ENCODE measurements at places on chromosomes 3 and 15.
A peak's percentile ranks its signal among the peaks of the same experiment; 100 is the strongest.

GRCh38 chr3:192054881-192055280 is 593.9 kb downstream of the PYDC2 start:
- ATAC-seq, result no peak

DNA sequence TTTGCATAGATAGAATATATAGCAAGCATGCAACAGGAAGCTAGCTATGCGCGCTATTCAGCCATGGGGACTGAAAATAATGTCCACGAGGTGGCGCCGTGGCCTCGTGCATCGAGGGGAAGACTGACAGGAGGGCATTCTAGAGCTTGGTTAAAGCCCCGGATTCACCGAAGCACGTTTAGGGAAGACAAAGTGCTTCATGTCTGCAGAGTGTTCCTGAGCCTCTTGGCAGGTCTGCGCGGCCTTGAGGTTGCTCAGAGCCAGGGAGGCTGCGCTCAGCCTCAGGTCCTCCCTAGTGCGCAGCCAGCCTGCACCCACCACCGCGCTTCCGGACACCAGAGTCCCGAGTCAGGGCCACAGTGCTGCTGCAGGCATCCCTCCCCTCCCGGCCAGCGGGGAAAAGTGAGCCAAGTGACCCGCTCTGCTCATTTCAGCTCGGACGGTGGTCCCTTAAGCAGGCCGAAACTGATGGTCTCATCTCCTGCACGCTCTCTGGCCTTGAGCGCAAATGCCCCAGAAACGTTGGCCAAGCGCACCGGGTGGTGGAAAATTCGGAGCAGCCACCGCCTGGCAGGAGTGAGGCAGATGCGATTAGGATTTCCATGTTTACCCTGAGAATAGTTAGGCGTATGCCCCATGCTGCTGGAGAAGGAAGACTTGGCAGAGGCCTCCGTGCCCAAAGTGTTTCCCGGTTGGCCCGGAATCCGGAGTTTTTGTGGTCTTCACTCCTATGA is 24.8 kb downstream of the GABRA5 start:
- ATAC-seq, result peak; percentile 35

- no peak for ATAC-seq
Measured at GRCh38 chr3:161230621-161231171, 9.6 kb downstream of the NMD3 start.

- no peak for ATAC-seq
Measured at GRCh38 chr3:50003824-50004223, 63.9 kb downstream of the RBM6 start.

DNA sequence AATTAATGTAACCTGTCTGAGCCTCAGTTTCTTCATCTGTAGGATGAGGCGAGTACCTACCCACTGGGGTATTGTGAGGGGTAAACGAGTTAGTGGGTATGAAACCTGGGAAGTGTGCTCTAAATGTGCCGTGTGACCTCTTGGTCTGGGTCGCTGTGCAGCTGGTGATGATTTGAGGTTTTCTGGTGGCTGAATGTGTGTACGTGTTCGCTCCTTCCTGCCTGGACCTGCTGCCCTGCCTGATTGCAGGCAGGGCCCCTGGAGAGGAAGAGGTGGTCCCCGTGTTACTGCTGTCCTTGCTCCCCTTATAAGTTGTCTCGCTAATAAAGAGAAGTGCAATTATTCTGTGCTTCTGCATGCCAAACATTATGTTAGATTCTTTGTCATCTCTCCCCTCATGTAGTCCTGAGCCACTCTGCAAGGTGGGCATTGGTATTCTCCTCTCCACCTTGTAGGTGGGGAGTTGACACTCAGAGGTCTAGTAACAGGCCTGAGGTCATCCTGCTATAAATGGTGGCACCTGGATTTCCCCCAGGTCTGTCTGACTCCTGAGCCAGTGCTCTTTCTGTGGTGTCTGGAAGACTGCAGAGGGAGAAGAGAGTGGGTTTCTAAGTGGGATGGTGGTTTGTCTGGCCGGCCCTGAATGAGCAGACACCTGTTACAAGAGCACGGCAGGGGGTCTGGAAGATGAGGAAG is 15.7 kb downstream of the PDIA5 start:
- peak; percentile 53 for ATAC-seq

DNA sequence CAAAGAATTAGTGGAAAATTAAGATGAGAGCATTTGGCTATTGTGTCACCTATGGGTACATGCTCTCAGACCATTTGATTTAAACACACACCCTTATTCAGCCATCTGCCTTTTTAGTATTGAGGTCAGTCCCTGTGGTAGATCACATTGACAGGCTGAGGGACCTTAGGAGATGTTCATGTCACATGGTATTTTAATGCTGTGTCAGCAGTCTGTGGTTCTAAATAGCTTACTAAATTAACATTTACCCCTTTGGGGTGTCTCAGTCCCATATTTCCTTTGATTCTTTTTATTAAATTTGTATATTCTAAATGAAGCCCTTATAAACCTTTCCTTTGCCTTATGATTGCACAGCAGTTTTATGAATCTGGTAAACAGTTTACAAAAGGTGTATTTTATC is 2.3 kb downstream of the RBM5 start:
- ATAC-seq, result no peak

All from stimulated activated memory B cell treated with anti-CD40 and anti-IgM and Interleukin-4, amounts not matched to agents 10 μg/mL and 1 μg/mL and 100 μg/mL, for 72 hours (primary cell).